ENCODE measurements at places on chromosomes 7 and 10.

DNA sequence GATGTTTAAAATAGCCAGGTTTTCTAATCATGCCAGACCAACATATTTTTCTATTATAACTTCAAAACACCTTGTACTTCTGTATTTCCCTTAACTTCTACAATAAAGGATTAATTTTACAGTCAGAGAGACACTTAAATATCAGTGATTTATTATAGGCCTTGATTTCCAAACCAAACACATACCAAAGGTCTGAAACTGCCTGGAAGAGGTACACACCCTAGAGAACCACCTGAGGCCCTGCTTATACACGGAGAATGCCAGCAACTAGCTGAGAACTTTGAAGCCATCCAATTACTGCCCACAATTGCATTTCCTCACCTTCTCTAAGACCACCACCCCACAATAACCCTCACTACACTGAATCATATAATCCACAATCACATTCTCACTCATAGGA is 4.9 kb downstream of the CCDC6 start:
- no peak for DNase-seq

DNA sequence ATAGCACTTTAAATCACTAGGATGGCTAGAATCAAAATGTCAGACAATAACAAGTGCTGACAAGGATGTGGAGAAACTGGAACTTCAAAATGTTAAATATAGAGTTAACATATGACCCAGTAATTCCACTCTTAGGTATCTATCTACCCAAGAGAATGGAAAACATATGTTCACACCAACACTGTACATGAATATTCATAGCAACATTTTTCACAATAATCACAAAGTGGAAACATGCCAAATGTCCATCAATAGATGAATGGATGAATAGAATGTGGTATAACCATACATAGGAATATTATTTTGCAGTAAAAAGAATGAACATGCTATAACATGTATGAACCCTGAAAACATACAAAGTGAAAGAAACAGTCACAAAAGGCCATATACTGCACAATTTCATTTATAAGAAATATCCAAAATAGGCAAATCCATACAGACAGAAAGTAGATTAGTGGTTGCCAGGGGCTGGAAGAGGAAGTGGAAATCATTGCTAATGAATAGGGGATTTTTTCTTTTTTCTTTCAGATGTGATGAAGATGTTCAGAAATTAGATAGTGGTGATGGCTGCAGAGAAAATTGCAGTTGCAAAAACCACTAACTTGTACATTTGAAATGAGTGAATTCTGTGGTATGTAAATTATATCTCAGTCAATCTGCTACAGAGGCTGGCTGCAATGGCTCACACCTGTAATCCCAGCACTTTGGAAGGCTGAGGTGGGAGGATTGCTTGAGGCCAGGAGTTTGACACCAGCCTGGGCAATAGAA is 93.0 kb downstream of the CPVL start:
- DNase-seq = no peak

GRCh38 chr7:2527505-2528467 is 8.2 kb downstream of the LFNG start:
- DNase-seq = no peak

DNA sequence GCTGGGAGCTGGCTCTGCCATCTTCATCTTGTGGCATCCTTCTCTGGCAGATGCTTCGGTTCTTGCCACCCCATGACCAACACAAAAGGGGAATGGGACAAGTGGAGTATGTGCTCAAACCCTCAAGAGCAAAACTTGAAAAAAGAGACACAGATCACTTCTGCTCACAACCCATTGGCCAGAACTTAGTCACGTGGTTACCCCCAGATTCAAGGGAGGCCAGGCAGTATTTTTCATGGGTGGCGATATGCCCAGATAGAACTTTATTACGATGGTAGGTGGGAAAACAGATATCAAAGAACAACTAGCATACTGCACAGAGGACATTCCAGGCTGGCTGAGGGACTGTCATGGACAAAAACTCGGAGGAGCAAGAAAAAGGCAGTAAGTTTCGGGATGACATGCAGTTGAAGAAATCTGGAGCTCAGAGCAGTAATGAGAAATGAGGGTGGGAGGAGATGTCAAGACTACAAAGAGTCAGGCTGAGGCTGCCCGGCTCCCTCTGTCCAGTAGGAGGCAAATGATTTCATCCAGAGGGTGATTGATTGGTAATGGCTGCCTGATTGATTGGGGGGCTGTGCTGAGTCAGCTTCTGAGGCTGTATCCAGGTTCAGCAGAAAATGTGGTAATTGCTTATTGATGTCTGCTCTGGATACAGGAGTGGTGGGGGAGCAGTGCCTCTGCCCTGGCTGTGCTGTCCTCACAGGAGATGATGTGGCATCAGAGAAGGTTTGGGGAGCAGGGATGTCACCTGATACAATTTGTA is 25.3 kb downstream of the COL13A1 start:
- no peak for DNase-seq

DNA sequence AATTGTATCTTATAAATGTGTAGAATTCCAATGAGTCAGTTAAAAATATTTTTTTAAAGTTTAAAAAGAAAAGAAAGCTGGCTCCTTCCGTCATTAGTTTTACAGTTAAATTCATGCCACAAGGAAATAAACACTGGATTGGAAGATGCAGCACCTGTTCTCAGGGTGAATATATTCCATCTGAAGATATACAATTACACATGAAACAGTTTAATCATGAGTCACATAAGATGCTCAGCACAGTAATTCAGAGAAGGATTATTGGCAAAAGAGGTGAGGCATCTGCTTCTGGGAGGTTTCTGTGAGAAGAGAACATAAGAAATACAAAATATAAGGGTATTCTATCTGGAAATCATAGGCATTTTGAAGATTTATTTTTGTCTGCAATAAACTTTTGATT is 376.5 kb upstream of the SORCS1 start:
- no peak for DNase-seq

DNA sequence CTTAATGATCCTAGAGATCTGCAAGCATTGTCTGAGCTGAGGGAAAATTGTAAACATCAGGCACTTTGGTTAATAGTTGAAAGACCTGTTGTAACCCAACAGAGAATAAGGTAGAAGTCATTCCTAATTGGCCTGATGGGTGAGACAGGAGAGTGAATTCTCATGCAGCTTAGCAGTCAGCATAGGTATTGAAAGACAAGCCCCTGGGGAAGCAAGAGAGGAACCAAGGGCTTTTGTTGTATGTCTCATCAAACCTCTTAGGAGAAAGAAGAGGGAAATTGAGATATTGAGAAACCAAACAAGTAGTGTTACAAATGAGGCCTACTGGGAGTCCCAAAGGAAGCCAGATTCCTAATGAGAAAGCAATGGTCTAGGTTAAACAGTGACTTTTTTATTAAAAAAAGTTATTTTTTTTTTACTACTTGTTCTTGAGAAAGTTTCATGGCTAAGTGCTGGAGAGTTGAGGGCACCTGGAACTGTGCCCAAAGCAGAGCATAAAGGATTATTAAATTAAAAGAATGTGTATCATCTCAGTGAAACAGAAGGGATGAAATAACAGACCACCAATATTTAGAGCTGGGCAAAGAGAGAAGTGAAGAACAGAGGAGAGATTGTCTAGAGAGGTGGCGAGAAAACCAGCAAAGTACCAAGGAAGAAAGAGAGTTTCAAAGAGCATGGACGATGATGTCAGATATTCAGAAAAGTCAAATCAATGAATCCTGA is 168.9 kb downstream of the CDK14 start:
- no peak for DNase-seq

- peak; percentile 58 for DNase-seq
Observed at GRCh38 chr10:3192856-3193635, 20.5 kb upstream of the PITRM1 start.

GRCh38 chr10:87895430-87895829 is 32.0 kb downstream of the PTEN start:
- no peak for DNase-seq

DNA sequence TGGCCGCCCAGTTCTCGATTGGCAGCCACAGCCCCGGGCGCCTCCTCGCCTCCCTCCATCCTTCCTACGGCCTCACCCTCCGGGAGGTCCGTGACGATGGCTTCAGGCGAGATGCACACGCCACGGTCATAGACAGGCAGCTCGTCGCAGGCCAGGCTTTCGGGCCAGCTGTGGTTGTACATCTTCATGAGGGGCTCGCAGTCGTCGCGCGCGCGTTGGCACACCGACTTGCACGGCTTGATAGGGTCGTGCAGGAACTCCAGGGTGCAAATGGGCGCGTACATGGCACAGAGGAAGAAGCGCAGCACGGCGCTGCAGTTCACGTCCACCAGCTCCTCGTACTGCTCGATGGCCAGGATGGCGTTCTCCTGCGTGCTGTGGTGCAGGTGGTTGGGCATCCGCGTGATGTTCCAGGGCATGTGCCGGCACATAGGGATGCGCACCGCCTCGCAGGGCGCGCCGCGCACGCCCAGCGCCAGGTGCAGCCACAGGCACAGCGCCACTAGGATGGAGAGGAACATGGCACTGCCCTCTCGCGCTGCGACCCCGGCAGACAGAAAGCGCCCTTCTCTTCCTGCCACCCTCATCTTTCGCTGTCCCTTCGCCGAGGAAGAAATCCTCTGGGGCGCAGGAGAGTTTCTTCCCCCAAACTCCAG is 472 bp downstream of the SFRP4 start:
- peak; percentile 59 for DNase-seq

- no peak for DNase-seq
Observed at GRCh38 chr10:97574374-97575126, 2.0 kb downstream of the ANKRD2 start.

DNA sequence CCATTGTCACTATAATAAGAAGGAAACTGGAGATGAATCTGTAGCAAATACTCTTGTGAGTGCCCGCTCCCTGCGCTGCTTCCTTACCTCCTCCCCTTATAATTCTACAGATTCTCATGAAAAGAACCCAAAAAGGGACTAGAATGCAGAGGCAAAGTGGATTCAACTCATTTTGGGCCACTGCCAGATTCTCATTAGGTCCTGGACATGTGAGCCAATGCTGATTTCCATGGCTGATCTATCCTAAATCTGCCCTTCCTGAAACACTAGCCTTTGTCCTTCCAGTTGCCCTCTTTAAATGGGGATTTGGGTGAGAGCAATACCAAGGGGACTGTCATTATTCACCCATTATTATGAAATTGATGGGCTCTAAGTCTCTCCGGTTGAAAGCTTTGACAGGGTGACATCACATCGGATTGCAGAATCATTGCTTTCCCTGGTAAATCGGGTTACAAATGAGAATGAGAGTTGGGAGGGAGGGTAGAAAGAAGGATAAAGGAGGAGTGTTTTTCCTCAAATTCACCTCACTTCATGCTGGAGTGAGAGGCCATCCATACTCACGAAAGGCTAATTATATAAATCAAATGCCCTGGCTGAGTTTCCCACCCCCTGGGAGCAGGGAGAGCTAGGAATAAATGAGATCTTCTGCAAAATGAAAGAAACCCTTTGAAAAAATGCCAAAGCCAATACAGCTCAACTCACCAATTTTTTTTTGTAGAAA is 37.5 kb downstream of the PTN start:
- DNase-seq = no peak

- no peak for DNase-seq
Observed at GRCh38 chr10:88896372-88896993, 16.4 kb downstream of the STAMBPL1 start.

GRCh38 chr7:5773661-5774086 is 7.8 kb downstream of the RNF216 start:
- DNase-seq = no peak

GRCh38 chr7:45068236-45069023 is 20.3 kb downstream of the NACAD start:
- no peak for DNase-seq

DNA sequence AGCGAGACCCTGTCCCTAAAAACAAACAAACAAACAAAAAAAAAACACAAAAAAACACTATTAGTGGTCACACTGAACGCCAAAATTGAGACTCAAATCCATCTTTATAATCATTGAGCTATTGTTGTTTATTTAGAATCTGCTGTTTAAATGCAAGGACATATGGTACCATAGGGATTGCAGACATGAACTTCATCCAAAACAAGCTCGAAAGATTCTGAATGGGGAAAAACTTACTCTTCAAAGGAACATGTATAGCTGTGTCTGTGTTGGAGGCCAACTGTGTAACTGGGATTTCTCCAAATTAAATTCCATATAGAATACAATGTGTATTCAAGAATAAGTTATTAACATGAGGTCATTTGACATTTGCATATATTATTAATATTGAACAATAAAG is 74.7 kb upstream of the GPR158 start:
- no peak for DNase-seq

DNA sequence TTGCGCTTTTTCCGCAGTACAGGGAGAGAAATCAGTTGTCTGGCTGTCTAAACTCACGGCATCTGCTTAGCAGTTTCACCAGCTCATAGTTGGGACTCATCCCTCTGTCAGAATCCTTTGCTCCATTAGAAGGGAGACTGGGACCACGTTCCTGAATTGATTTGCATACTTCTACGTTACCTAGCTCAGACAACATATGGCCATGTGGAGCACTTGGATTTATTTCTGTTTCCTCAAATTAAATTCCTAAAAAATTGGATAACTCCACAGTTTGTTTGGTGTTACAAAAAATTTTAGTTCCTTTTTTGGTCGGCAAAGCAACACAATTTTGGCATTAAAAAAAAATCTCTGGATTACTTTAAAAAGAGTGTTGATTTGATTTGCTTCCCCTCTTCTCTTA is 614.0 kb downstream of the AUTS2 start:
- no peak for DNase-seq

DNA sequence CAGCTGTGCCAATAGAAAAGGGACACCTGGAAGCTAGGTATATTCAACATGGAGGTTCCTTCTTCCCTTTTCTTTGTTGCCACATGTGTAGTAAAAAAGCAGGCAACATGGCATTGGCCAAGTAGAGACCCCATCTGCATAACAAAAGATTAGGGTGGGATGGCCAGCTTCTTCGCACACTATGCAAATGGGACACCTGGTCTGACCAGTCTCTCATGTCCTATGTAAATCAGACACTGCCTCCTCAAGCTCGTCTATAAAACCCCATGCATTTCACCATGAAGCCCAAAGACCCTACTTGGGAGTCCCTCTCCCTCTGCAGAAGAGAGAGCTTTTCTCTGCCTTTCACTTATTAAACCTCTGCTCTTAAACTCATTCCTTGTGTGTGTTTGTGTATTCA is 53.9 kb downstream of the MYL10 start:
- DNase-seq = no peak

GRCh38 chr7:27526611-27527347 is 135.9 kb downstream of the HIBADH start:
- DNase-seq = no peak

DNA sequence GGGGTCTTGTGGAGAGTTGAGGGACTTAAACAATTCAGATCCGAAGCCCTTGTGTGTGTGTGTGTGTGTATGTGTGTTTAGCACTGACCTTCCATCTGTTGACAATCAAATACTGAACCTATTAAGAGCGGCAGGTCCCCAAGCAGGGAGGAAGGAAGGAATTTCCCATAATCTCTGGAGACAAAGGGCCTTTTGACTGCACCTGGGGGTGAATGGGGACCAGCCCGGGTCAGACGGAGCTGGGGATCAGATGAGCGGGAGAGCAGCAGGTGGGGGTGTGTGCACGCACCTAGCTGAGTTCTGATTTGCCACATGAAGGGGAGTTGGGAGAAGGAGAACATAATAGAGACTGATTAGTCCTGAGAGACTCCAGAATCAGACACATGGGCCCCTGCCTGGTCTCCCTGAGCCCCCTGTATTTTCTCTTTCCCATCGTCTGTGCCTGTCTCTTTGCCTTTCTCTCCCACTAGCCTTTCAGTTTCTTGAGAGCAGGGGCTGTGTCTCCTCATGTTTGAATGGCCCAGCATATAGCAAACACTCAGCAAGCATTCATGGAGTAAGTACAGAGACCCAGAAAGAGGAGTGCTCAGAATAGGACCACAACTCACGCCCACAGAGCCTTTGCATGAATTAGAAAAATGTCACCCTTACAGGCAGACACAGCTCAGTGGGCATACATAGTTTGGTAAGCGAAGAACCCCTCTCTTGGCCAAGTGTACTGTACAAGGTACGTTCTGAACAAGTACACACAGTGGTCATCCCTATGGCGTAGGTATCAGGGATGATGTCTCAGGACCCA is 288.3 kb upstream of the HABP2 start:
- no peak for DNase-seq

Measured in D341Med (cell line).